ENCODE measurements at places on chromosomes 1 and 21. TPM values are rescaled to one million over a fixed set of nuclear protein-coding genes. Genes with fewer than 3 reads are reported as not detected.

GRCh38 chr1:81509594-81509993, 291.1 kb upstream of the ADGRL2 start:
- DNase-seq, result no peak

DNA sequence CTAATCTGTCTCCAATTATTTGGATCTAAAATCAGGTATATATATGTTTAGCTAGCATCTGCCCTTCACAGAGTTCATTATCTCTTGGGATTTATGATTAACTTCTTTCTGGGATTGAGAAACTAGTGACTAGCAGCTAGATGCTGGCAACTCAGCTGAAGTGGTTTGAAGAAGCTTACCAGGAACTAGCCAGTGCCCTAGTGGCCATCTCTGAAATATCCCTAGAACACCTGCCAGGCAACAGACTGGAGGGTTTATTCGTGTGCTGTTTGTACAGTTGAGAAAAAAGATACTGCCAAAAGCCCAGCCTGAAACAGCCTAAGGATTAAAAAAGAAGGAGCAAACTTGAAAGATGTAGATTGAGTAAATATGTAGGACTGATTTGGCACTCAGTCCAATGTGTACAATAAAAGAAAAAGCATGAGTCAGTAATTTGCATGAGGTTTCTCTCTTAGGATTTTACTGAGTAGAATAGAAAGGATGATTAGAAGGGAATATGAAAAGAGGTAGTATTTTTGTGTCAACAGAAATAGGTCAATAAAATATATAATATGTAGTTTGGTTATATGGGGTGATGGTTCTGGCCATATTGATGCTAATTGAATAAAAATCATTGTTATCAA, 1144.6 kb upstream of the ADGRL2 start:
- no peak for DNase-seq

- no peak for DNase-seq
These were observed 102.8 kb upstream of the PROX1 start for GRCh38 chr1:213884942-213885341.

DNA sequence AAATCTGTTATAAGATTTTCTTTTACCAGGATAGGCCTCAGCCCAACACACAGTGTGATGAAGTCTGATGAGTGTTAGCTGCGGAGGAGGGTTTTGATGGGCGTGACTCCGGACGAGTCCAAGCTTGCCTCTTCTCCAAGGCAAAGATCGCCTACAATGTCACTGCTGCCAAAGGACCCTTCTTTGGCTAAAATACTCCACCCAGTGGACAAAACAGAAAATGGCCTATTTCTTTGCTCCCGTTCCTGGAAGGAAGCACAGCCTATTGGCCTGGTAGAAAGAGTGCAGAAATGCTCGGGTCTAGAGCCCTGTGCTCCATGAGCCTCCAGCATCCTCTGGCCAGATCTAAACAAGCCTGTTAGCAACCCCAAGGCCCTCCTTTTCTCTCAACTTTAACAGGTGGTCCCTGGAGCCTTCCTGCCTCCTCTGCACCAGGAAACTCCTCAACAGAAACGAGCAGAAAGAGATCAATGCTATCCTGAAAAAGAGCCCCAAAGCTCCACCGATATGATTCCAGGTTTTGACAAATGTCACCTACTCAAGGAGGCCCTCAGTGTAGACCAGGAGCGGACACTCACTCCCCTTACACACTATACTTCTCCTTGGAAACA, 3.4 kb upstream of the CASQ2 start:
- DNase-seq, result peak; percentile 53

DNA sequence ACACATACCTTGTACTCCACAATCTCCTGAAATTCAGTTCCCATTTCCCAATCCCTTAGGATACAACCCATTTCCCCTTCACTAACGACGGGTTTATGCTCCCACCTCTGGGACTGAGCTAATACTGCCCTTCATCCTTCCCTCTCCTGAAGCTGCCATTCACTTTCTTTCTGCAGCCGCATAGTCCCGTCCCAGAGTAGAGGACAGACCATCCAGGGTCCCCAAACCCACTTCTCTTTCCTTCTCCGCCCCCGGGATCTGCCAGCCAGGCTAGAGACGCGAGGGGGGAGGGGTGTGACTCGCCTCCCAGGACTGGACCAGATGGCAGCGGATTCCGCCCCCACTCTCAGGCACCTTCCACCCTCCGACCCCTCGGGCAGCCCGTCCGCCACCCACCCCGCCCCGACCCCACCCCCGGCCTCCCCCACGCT, 679 bp downstream of the ABL2 start:
- no peak for DNase-seq

DNA sequence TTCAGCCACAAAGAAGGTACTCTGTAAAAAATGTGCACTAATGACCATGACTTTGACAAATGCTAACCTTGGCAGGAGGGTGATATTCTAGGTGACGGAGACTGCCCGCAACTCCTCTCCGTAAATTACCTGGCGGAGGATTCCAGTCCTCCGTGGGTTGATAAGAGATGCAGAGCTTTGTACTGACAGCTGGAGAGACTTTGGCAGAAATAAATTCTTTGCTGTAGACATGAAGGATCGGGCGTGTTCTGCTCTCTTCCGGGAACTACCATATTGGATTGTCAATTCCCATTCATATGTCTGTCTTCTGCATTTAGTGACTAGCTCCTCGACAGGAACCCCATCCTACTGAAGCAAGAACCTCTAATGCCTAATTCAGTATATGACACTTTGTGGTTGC, 158.3 kb upstream of the KAZN start:
- no peak for DNase-seq

KPRP gene
- total RNA-seq, result not detected

BEST4 gene
- 1.5 TPM for total RNA-seq

SHE gene
- total RNA-seq, result 0.05 TPM

GNG12 gene
- total RNA-seq, result 0.43 TPM

RBP7 gene
- total RNA-seq, result not detected

- DNase-seq, result no peak
These were observed 84.7 kb downstream of the PHTF1 start for GRCh38 chr1:113674591-113674990.

GRCh38 chr1:230122366-230123279, 55.6 kb downstream of the GALNT2 start:
- no peak for DNase-seq

DNA sequence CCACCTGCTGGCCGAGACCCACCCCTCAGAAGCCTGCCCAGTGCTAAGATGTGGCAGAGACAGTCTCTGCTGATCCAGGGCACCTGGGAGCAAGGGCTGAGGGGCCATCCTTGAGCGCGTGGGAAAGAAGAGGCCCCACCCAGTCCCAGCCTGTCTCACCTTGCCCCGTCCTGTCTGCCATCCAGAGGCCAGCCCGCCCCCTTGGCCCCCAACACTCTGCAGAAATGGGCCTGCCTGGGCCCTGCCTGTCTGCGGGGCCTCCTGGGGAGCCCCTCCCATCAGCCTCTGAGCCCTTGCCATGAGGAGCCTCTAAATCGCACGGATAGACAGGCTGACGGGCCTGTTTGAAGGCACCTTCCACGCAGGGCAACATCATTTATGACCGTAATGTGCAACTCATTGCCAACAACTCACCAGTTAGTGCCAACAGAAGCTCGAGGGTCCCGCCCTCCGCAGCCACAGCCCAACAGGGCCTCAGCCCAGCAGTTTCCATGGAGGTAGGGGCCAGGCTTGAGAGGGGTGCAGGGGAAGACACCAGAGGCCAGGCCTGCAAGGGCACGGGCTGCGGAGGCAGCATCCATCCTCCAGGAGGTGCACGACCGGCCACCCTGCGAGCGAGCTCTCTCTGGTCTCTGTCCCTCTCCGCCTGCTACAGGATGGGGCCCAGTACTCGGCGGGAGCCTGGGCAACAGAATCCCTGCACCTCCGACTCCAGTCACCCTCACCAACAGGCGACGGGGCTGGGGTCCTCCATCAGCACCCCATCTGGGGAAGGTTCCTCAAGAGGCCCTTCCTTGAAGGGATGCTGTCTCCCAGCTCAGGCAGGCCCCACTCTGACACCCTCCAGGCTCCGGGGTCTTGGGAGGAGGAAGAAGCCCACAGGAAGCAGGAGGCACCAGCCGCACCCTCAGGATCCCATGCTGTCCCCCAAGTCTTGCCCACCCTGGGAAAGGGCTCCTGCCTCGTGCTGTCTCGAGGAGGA, 78.0 kb downstream of the MEGF6 start:
- DNase-seq, result no peak

NUF2 gene
- 33.7 TPM for total RNA-seq

DNA sequence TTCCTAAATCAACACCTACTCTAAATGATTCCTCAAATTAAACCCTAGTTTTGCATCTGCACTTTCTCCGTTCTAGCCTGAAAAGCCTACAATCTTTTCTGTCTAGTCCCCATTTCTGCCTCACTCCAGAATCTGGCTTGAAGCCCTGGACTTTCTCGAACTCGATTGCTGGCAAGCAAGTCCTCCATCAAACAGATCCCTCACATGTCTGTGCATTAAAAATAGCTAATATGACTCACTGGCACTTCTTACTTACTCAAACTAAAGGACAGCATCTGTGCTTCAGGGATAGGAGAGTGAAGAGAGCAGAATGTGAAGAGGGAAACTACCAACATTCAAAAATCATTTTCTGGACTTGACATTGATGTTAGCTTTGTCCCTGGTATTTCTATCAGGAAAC, 51.8 kb upstream of the CXADR start:
- no peak for DNase-seq

- DNase-seq, result no peak
These were observed 14.1 kb upstream of the STXBP3 start for GRCh38 chr1:108732398-108732797.

DNA sequence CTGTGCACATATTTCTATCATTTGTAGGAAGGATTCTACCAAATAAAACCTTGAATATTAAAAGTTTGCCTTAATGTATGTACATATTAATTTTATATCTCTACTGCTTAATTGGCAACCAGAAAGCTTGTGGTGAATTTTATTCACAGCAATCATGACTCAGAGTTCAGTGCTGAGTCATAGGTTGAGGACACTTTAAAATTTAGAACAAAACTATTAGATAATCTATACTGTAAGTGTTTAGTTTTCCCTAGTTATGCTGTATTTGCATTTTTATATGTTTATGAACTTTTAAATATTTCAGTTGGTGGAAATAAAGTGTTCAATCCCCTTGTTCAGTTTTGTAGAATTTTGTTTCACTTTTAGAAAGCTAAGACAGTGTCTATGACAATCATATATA, 841.5 kb downstream of the KCNT2 start:
- no peak for DNase-seq

- DNase-seq, result no peak
These were observed 8.4 kb upstream of the C1orf185 start for GRCh38 chr1:51093581-51093980.

CENPF gene
- 73.1 TPM for total RNA-seq

- DNase-seq, result no peak
These were observed 25.2 kb upstream of the ABCG1 start for GRCh38 chr21:42193721-42194120.

SPATA46 gene
- total RNA-seq, result not detected

DNA sequence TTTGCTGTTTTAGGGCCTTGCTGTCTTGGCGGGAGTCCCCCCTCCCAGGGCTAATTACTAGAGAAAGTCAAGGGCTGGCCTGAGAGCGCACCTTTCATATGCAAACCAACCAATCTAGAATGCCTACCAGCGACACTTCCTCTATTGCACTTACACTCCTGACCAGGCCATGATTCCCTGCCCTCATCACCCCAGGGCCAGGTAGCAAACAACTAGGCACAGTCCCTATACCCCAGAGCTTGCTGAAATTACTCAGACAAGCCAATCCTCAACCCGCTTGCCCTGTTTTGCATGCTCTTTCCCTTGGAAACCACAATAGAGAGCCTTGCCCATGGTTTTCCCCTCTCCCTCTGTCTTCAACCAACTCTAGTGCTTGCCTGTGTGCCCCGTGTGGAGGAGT, 70.3 kb downstream of the URB2 start:
- peak; percentile 48 for DNase-seq

DNA sequence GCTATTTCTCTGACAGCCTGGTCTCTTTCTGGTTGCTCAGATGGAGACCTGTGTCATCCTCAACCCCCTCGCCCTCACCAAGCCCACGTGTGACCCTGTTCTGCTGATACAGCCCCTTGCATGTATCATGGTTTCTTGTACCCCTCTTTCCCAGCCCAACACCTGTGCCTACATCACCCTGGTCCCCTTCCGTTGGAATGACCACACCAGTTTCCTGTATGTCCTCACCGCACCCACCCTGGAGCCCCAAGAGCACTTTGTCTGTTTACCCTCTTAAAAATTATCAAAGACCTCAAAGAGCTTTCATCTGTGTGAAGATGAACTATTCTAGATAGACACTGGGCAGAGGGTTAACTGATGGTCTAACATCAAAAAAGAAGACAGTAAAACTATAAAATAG, 179.5 kb downstream of the GALNT2 start:
- DNase-seq, result no peak

DNA sequence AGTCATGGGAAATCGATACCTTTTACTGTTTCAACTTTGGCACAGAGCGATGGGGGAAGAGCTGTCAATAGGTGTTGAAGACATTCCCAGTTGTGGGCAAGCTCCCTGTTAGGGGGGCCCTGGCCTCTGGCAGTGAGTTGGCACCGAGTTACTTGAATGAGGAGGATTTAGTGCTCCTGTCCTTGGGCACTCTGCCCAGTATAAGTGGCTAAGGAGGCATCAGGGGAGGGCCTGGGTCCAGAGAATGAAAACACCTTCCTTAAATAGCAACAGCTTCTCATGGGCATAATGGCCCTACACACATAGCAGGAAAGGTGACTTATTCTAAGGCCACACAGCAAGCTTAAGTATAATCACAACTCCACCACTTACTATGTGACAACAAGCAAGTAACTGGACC, 664.4 kb downstream of the PTPRU start:
- no peak for DNase-seq

DNA sequence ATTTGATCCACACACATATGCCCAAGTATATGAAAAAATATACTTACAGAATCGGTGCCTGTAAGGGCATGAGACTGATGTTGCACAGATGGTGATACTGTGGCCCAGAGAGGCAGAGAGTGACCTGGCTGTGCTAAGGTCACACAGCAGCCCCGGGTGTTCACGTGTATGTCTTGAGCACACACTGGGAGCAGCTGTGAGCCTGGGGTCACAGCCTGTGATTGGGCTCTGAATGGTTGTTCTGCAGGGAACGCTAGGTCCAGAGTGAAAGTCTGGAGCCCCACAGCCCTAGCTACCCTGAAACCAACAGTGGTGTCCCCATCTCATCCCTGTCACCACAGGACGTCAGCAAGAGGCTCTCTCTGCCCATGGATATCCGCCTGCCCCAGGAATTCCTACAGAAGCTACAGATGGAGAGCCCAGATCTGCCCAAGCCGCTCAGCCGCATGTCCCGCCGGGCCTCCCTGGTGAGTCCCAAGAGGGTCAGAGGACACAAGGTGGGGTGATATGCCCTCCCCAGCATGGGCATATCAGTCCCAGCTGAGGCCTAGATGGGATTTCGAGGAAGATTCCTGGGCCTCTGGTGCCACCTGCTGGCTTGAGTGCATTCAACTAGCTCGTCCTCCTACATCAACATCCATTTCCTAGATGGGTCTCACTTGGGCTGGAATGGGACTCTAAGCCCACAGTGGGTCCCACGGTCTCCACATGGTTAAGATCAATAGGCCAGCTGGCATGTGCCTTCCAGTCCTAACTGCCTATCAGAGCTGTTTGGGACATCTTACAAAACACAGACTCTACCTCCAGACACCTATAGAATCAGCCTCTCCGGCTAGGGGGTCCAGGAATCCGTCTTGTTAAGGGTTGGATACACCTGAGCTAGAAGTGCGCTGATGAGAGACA, 19.7 kb downstream of the CDK18 start:
- DNase-seq, result no peak

All from GM12878 (cell line).